SJCRH30 (cell line): ENCODE measurements at places on chromosomes 1 and 21.
A peak's percentile ranks its signal among the peaks of the same experiment; 100 is the strongest.

DNA sequence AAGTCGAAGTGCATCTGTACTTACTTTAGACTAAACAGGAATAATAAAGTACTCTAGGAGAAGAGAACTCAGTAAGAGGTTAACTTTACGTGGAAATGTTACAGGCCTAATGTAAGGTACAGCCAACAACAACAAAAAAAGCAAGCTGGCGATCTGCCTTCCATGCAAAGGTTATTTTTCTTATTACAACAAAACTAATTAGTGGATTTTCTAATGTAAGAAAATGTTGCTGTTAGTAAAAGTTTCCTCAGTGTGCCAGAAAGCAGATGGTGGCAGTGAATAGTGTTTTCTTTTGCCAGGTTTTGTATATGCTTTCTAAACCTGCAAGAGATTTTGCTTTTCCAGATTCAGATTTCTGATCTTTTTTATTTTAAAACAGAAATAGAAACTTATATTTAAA is 179.2 kb downstream of the NFIA start:
- DNase-seq = no peak

DNA sequence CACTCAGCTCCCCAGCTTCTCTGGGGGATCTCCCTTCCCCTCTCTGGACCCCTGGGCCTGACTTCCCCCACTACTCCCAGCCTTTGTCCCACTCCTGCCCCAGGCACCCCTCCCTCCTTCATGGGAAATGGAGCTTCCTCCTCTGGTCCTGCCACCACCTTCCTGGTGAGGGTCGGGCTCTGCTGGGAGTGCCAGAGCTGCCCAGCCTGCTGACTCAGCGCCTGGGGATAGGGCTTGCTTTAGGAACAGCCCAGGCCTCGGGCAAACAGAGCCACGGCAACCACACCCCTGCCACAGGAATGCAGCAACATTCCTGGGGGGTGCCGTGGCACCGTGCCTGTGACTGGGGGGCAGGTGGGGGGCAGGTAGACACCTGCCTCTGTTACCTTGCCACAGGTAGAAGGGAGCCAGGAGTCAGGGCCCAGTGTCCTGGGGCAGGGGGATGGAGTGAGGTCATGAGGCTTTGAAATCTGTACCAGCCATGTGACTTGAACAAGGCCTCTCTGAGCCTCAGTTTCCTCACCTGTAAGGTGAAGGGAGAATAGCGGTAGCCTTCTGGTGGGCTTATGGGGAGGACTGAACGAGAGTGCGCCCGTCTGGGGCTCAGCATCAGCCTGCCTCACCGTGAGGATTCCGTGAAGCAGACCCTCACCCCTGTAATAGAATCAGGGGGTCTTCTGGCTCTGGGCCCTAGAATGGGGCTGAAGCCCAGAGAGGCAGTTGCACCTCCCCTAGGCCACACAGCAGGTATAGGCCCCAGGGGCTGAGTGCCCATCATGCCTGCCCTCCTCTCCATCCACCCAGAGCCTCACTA is 17.8 kb upstream of the EPHA2 start:
- DNase-seq = peak; percentile 61

DNA sequence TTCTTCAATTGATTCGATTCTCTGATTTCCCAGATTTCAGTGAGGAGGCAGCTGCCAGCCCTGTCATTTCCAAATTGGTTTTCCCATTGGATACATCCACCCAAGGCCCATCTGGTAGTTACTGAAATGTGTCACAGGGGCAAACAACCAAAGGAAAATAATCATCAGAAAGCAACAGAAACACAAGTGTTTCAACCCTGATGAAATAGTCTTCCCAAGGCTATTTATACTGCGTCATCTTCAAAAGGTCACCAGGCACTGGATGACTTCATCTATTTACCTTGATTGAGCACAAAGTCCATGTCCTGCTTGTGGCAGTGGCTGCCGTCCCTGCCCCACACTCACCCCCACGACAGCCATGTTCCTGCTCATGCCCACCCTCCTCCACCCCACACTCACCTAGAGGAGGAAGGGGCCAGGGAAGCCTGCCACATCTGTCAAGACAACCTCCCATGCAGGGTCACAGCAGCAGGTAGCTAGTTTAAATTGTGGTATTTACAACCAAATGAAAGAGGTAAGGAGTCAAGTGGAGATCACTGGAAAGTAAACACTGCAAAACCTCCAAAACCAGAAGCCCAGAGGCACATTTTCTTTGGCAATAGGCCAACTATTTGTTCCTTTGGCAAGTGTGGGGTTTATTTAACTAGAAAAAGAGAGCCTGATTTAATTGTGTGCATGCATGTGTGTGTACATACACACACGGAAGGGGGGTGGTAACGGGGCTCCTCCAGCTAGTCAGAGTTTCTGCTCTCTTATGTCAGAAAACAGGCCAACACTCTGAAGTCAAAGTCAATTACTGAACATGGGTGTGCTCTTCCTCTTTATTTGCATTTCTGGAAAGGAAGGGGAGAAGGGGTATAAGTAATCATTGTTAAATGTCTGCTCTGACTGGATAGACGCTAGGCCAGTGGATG is 49.5 kb upstream of the RAB4A start:
- DNase-seq = peak; percentile 86

GRCh38 chr1:80657707-80658106 is 1143.0 kb upstream of the ADGRL2 start:
- DNase-seq = no peak

DNA sequence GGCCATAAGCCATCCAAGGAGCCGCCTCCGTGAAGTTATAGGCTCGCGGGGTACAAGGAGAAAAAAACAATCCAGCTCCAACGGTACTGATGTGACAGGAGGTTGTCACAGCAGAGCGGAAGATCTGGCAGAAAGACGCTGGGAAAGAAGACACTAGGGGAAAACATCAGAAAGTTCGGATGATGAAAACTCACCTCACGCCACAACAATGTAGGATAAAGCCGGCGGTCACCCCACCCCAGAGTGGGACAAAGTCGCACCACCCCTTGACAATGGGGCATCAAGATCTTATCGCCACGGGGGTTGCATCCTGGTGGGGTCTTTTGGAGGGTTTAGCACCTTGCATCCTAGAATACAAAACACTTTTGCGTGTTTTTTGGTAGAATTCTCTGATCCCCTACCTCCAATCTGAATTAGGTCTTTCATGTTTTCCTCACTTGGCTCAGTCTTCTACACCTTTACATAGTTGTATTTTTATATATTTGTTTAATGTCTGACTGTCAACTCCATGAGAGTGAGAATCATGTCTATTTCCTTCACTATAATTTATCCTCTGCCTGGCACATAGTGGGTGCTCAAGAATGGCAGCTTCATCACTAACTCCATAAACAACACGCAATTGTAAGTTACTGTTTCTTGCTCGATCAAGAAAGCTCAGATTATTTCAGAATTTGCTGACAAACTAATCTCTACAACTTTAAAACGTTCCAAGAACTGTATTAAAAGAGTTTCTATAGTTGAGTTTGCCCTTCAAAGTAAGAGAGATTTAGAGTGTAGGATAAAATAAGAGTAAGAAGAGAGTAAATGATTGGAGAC is 611 bp upstream of the ZSWIM5 start:
- no peak for DNase-seq

- no peak for DNase-seq
These were observed 15.9 kb downstream of the LYPD8 start for GRCh38 chr1:248739572-248740205.

DNA sequence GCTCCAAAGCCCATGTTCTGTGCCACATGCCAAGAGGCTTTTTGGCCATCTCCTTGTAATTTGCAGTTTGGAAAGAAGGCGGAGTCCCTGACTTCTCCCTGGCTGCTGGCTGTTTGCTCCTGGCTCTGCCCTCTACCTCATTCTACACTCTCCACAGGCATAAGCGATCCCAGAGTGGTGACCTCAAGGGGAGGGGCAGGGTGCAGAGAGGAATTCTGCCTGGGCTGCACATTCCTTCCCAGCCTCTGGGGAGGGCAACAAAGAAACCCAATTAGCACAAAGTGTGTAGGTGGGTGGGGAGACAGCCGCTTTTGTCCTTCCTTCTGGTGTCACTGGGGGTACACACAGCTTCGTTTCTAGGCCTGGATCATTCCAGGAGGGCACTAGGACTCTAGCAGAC is 95.3 kb downstream of the HIVEP3 start:
- DNase-seq = peak; percentile 20

DNA sequence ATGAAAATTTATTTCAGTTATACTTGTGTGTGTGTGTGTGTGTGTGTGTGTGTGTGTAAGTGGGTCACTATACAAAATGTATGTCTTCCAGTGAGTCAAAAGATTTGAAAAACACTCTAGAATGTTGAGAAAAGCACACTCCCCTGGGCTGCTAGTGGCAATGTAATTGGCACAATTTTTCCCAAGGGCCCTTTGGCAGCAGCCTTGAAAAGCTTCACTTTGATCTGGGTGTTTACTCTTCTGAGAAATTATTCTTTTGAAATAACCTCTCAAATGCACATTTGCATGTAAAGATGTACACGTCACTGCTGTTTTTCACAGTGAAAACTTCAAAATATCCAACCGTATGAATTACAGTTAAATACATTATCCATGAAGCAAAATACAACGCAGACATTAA is 22.1 kb upstream of the SLC44A3 start:
- no peak for DNase-seq

- DNase-seq = no peak
These were observed 9.9 kb upstream of the SLC45A3 start for GRCh38 chr1:205690122-205690756.

GRCh38 chr1:168386492-168386891 is 105.8 kb downstream of the TBX19 start:
- no peak for DNase-seq

DNA sequence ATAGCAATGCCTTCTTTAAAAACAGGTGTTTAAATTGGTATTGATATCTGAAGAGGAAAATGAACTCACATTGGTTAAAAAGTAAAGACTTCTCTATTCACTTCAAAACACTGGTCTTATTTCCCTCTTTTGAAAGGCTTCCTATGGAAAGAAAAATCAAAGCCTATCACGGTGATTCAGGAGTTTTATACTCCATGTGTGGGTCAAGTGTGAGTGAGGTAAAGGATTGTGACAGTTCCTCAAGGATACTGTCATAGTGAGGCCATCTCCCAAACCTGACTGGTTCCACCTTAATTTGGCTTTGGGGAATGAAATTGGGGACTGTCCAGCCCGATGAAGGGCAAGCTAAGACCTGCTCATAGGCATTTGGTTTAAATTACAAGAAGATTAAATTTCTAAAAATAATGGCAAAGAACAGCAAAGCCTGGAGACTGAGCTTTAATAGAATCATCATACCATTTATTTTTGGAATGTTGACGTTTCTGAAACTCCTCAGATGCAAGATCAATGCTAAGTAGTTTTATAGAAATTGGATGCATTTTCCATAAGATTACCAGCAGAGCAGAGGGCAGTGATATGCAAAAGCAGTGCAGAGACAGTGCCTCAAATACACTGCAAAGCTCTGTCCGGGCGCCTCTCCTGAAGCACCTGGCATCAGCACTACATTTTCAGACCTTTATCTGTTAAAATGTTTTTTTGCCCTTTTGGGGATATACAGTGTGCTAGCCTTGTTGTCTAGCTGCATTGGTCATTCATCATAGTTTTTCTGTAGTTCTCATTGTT is 302.1 kb upstream of the SGIP1 start:
- no peak for DNase-seq

GRCh38 chr1:64093941-64094340 is 109.5 kb upstream of the UBE2U start:
- no peak for DNase-seq

DNA sequence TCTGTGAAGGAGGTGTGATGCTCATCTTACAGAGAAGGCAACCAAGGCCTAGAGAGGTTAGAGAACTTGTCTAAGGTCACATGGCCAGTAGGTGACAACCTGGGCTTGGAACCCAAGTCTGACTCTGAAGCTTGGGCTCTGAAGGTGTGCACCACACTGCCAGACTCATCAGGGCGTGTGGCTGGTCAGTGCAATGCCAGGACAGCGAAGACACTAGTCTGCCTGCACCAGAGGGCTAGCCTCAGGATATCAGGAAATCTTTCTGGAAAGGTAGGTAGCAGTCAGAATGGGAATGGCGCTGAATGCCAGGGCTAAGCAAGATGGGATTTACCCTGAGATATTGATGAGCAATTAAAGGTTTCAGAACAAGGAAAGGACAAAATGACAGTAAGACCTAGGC is 34.9 kb downstream of the ELK4 start:
- DNase-seq = no peak

GRCh38 chr1:193111641-193112090 is 6.5 kb upstream of the GLRX2 start:
- peak; percentile 17 for DNase-seq

GRCh38 chr1:198083549-198083948 is 73.2 kb upstream of the NEK7 start:
- DNase-seq = no peak

- no peak for DNase-seq
These were observed 352.5 kb upstream of the KAZN start for GRCh38 chr1:14245954-14246353.

- DNase-seq = no peak
These were observed 7.6 kb upstream of the INPP5B start for GRCh38 chr1:37954316-37954971.

GRCh38 chr21:40200946-40201345 is 333.7 kb downstream of the PCP4 start:
- DNase-seq = no peak

GRCh38 chr21:43195121-43196021 is 26.6 kb downstream of the CRYAA start:
- peak; percentile 20 for DNase-seq

- DNase-seq = no peak
These were observed 11.6 kb upstream of the RGSL1 start for GRCh38 chr1:182438326-182438725.

DNA sequence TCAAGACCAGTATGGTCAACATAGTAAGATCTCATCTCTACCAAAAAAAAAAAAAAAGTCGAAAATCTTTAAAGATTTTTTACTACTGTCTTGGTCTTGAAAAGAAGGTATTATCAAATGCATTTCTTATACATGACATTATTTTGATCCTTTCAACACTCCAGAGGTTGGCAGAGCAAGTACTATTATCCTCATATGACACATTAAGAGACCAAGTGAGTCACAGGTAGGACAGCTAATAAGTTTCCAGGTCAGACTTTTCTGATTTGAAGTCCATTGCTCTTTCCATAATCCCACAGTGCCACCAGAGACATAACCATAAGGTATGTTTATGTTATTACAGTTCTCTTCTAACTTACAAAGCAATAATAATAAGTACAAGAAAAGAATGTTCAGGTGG is 15.2 kb downstream of the DBT start:
- no peak for DNase-seq

DNA sequence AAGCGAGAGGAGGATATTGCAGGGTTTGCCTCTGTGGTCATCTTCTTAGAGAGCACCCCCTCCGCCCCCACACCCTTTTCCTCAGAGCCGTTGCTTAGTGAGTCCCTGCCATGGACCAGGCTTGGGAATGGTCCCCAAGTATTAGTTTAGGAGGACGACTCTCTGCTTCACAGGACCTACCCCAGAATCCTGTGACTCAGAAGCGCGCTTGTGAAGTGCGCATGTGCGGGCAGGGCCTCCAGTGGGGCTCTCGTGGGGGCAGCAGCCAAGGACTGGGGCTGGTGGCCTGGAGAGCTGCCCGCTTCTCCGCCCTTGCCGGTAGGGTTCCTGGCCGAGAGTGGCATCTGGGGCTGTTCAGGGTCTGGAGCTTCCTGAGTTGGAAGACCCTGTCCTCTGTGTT is 37.3 kb upstream of the HMGN1 start:
- peak; percentile 24 for DNase-seq

- DNase-seq = peak; percentile 83
These were observed 36.4 kb upstream of the HHAT start for GRCh38 chr1:210292231-210292871.

- no peak for DNase-seq
These were observed 15.4 kb upstream of the LYST start for GRCh38 chr1:235881930-235882700.
